Renal cortical epithelial cell (primary cell): ENCODE measurements at places on chromosomes 16 and 17.

DNA sequence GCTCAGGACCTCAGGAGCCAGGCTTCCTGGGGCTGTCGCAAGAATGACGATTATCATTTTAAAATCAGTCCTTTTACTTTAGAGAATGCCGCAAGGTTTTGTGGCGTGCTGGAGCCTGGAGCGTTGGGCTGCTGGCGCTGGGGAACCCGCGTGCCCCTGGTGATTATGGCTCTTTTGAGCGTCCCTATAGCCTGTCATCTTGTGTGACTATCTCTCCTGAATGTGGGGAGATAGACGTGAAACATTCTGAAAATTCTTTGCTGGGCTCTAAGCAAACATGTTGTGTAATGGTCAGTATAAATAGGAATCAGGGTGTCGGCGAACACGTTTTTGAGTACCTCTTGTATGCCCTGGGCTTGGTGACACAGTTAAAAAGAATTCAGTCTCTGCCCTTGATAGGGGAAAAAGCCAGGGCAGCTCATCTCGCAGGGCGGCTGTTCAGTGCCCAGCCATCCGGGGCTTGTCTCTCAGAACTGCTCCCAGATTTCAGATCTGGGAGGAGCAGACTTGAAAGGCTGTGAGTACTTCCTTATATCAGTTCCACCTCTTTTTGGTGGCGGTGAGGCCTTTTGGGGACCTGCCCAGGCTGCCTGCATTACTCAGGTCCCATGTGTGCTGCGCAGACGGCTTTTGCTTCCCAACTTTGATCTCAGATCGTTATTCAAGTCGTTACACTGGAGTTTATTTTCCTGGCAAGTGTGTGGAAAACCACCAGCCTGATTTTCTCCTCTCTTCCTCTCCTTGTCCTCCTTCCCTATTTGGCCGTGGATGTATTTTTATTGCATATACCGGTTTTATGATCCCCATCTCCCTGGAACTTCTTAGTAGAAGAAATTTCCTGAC is 973 bp downstream of the SLC7A6 start:
- DNase-seq = peak; percentile 87

GRCh38 chr16:46883353-46883689 is 841 bp upstream of the GPT2 start:
- no peak for DNase-seq

DNA sequence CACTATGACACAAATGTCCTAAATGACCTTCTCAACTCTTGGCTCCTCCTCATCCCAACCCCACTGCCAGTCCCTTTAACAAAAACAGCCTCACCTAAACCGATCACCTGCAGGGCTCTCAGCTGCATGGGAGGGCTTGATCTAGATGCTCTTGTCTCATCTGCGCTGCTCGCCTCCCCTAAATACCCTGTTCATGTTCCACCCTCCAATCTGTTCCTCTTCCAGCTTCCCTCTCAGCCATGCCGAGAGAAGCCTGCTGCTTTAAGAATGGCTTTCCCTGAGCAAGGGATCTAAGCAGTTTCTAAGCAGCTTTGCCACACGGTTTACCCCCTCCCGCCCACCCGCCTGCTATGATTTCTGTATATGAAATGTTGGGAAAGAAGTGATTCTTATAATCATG is 23.7 kb downstream of the PIPOX start:
- DNase-seq = no peak

- DNase-seq = no peak
Measured at GRCh38 chr17:4309897-4310296, 46.1 kb upstream of the ANKFY1 start.

GRCh38 chr17:49779739-49780231 is 8.7 kb upstream of the KAT7 start:
- DNase-seq = peak; percentile 65

GRCh38 chr17:40551091-40551878 is 14.0 kb downstream of the CCR7 start:
- DNase-seq = peak; percentile 80

GRCh38 chr17:77209330-77209748 is 68.6 kb downstream of the SEC14L1 start:
- no peak for DNase-seq

DNA sequence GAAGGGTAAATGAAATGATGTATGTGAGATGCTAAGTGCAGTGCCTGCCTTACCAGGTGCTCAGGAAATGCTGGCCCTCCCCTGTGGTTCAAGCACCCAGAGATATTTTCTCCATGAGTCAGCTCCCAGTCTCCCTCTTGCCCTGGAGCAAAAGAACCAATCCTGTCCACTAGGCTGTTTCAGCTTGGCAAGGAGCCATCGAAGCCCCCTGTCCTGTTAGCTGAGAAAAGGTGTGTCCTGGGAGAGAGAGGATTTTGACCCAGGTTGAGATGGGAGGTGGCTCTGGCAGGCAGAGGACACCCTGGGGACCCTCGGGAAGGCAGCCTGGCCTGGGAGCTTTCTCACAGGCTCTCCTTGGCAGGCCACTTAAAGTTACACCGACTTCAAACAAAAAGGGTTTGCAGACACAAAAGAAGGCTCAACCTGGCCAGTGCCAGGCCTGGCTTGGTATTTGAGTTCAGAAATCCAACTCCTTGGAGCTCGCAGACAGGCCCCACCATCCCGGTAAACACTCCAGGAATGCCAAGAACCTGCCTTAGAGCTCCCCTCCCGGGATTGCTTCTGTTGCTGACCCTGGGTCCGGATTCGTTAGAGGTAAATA is 29.6 kb downstream of the NTN1 start:
- peak; percentile 17 for DNase-seq

- no peak for DNase-seq
Measured at GRCh38 chr16:20310421-20311395, 16.6 kb downstream of the GP2 start.

DNA sequence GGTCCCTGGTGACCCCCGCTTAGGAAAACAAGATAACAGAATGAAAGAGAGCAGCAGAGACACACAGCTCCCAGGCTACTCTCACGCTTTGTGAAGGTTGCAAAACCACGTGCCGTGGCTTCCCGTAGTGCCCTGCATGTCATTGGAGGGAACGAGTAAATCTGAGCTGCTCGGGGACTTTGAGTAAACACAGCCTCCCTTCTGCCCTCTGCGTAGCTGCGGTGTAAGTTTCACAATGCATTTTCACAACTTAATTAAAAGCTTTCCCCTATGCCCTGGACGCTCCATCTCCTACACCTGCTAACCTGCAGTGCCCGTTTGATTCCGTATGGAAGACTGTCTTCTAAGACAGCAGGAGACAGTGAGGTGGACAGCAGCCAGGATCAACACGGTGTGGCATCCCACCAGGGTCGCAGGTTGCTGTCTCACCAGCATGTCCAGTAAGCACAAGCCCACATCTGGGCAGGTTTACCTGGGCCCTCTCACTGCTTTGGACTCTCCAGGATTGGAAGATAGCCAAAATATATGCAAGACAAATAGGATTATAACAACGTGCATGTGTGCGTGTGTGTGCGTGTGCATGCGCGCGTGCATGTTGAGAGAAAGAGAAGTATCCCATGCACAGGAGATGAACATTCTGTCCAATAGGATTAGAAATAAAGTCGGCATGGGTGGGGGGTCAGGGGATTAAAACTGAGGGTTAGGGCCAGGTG is 116.4 kb upstream of the RCVRN start:
- DNase-seq = no peak

- no peak for DNase-seq
Measured at GRCh38 chr16:22887445-22887844, 73.5 kb downstream of the HS3ST2 start.

DNA sequence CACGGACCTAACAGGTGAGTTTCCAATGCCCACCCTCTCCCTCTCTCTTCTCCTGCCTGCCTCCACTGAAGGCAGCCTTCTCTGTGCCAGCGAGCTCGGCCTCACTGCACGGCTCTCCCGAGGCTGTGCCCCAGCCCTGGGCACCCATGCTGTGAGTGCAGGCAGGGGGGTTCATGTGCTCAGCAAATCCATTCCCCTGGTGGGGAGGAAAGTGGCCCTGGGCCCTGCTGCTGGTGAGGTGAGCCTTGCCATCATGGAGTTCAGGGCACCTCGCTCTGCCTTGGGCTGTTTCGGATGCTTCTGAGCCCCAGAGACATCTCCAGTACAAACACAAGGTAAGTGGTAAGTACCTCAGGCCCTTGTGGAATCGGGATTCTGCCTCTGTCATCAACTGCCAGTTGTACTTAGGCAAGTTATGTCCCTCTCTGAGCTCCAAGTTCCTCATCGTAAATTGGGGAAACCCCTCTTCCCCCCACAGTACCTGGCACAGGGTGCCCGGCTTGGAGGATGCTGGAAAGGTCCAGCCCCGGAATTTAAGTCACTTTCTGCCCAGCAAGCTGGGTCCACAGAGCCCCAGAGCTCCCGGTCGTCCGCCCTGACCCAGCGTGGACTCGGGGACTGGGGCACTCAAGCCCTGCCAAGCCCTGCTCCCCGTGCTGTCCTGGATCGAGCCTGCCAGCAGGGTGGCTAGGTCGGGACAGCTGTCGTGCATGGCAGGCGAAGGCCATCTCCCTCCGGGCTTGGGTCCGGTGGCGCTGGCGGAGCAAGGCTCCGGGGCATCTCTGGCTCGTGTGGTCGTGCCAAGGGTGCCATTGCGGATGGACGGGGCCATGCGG is 684 bp upstream of the NUDT16L1 start:
- DNase-seq = no peak

- no peak for DNase-seq
Measured at GRCh38 chr16:80931801-80932707, 74.6 kb downstream of the CMC2 start.

GRCh38 chr16:65751622-65752521 is 614.6 kb upstream of the CDH5 start:
- no peak for DNase-seq

DNA sequence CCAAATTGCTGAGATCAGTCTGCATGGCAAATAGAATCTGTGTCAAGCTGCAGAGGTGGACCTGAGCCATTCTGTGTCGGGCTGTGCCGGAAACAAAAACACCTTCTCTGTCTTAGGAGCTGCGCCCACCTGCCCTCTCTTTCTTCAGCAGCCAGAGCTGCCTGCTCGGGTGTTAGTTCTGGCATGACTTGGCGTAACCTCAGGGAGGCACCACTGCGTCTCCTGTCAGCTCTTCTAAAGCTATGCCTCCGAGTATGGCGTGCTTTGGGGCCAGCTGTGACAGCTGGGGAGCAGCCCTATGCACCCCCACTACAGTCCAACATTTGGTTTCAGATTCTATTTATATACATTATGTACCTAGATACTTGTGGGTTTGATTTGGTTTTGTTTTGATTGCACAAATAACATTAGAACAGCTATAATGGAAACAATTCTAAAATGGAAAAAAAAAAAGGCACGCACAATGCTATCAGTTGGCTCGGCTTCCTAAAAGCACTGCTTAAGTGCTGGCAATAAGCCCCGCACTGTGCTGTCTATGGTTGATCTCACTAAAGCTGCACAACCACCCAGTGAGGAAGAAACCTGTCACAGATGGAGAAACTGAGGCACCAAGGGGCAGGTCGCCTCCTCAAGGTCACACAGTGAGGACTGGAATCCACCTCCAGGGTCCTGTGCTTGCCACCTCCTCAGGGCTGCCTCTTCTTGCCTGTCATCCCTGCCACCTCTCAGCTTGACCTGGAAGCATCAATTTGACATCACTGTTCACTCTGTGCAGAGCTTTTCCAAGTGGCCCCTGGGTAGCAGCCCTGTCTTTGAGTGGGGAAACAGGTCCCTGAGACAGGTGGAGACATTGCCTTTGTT is 18.7 kb upstream of the ADGRG1 start:
- no peak for DNase-seq

DNA sequence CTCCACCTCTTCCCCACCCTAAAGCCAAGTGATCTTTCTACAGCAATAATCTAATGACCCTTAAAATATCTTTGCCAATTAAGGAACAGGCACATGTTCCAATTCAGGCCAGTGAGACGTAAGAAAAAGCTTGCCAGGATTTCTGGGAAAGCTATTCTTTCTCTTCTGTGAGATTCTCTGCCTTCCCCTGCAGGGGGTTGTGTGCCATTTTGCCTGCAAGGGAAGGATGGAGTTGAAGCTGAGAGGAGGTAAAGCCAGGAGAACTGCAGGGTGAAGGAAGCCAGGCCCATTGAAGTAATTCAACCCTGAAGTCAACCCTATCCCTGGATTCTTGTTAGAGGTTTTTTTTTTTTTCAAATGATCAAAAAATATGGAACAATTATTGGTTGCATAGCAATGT is 9.0 kb upstream of the LPO start:
- DNase-seq = no peak

- no peak for DNase-seq
Measured at GRCh38 chr17:40612599-40613244, 34.9 kb downstream of the SMARCE1 start.
